Amniotic epithelial cell (primary cell): ENCODE measurements at places on chromosomes 7 and 10.

DNA sequence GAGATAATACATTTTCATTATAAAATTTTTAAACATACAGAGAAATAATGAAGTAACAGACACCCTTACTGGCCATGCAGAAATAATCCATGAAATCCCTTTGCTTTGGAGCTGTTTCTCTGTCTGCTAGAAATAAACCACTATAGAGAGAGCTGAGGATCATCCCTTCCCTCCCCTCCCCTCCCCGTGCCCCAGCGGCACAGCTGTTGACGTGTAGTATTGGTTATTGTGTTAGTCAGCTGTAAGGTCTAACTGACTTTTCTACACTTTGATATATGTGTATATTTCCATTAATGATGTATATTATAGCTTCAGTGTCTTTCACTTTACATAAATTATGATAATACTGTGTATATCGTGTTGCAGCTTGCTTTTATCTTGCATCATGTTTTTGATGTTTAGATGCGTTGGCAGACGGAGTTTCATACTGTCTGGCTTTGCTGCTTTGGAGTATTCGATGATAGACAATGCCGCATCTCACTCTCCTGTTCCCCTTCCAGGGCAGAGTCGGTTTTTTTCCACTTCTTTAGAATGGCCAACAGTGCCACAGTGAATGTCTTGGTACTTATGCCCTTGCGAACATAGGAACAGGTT is 27.4 kb upstream of the GRID1 start:
- DNase-seq = no peak

GRCh38 chr10:132201111-132201969 is 14.6 kb downstream of the DPYSL4 start:
- no peak for DNase-seq

GRCh38 chr10:95697429-95697828 is 3.7 kb upstream of the TCTN3 start:
- DNase-seq = no peak

GRCh38 chr10:132163278-132163765 is 23.4 kb upstream of the DPYSL4 start:
- no peak for DNase-seq

DNA sequence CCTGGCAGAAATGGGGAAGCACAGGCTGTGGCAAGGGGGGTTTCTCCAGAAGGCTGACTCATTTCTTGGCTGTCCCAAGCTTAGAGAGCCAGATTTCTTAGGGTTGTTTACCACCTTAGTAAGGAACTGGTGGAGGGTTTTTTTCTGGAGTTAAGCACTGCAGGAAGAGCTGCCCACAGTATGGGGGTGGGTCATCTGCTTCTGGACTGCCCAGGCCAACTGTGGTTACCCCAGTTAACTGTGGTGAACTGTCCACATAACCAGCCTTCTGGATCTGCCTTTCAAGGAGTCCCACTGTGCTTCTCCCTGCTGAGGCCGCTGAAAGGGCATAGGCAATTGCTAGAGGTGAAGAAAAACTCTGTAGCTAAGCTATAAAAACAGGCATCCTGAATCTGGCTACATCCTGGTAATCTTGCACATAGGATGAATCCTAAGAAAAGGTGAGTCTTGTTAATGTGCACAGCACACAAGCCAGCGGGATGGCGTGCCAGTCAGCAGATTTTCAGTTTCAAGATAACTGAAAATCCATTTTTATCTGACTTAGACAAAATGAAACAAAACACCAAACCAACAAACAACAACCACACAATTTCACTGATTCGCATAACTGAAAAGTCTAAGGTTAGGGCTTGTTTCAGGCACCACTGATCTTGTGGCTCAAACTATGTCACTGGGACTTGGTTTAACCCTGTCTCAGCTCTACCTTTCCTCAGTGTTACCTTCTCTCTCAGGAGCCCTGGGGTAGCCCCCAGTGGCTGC is 21.6 kb upstream of the TSPAN33 start:
- DNase-seq = peak; percentile 64

GRCh38 chr10:91745090-91745831 is 53.0 kb upstream of the TNKS2 start:
- DNase-seq = peak; percentile 9

- DNase-seq = no peak
Observed at GRCh38 chr10:114571316-114571999, 86.6 kb downstream of the ABLIM1 start.

- DNase-seq = peak; percentile 11
Observed at GRCh38 chr7:144438759-144439158, 35.3 kb upstream of the NOBOX start.

GRCh38 chr7:103009466-103010185 is 65.0 kb downstream of the FBXL13 start:
- DNase-seq = no peak

- DNase-seq = no peak
Observed at GRCh38 chr7:23168111-23168885, 13.6 kb upstream of the NUP42 start.

- DNase-seq = no peak
Observed at GRCh38 chr10:102727037-102727818, 12.8 kb downstream of the SFXN2 start.

GRCh38 chr10:112790030-112790429 is 160.0 kb upstream of the TCF7L2 start:
- no peak for DNase-seq

DNA sequence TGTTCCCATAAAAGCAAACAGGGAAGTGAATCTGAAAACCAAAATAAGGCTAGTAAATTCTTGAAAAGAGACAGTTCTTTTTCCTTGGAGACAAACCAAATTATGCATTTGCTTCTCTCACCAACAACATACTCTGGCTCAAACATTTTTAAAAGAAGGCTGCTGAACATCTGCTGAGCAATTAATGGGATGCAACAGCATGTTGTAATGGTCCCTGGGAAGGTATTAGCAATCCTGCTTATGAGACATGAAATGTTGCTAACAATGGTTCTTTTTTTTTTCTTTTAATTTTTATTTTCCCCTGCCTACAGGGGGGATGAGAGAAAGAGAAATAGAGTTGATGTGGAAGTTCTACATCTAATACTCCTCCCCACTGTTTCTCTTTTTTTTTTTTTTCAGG is 572.1 kb downstream of the SORCS1 start:
- no peak for DNase-seq

GRCh38 chr10:31126593-31126992 is 94.9 kb upstream of the ZNF438 start:
- DNase-seq = no peak

DNA sequence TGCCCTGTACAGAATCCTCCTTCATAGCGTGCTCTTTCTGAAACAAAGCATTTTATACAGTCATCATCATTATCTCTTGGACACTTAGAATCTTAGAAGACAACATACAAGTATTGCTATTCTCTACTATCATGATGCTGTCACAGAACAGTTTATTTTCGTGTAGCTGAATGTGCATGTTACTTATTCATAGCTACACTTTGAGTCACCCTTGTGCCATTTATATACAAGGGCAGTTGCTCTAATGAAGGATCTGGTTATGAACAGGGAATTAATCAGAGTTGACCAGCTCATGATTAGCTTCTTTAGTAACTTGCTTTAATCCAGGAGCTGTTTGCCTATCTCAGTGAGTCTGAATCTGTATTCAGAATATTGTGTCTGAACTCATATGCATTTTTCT is 11.2 kb downstream of the CASP2 start:
- peak; percentile 65 for DNase-seq

GRCh38 chr10:86889997-86890396 is 67.4 kb downstream of the MMRN2 start:
- no peak for DNase-seq
